Ascending aorta (tissue), 2 donors: ENCODE measurements at places on chromosomes 11 and 22.

- peaks cover 14% of the 10 kb centered on the region for H3K36me3 ChIP-seq
- H3K4me3 ChIP-seq, result no peak overlapping the region
- DNase-seq, result no peak
- H3K27ac ChIP-seq, result no peak overlapping the region
- no peaks in the 10 kb centered on the region for H3K27me3 ChIP-seq
- H3K4me1 ChIP-seq, result peaks cover 13% of the 10 kb centered on the region
Measured at GRCh38 chr11:76792505-76793264, 9.5 kb downstream of the TSKU start.

DNA sequence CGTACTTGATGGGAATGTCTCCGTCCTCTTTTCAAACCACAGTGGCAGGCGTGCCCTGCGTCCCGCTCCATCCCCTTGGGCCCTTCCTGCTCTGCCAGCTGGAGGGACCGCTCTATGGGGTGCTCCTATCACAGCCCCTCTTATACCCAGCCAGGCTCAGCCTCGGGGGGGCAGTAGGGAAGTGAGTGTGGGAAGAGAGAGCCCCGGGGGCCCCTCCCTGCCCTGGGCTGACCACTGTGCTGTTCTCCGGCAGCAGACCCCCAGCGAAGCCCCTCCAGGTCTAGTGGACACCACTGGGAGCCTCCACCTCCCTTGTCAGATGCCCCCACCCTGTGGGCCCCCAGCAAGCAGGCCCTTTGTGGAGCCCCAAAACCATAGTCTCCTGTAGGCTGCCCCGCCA, 572.5 kb downstream of the BRD1 start:
- H3K27me3 ChIP-seq, result no peaks in the 10 kb centered on the region
- no peaks in the 10 kb centered on the region for H3K4me1 ChIP-seq
- H3K36me3 ChIP-seq, result no peaks in the 10 kb centered on the region
- no peak overlapping the region for H3K4me3 ChIP-seq

- peaks cover 9% of the 10 kb centered on the region for H3K4me1 ChIP-seq
- no peak for DNase-seq
- peaks cover 51% of the 10 kb centered on the region for H3K36me3 ChIP-seq
- no peak overlapping the region for H3K27ac ChIP-seq
Measured at GRCh38 chr22:42808521-42808920, 48.6 kb downstream of the ARFGAP3 start.

GRCh38 chr11:74646215-74646614, 53.8 kb downstream of the POLD3 start:
- H3K36me3 ChIP-seq, result no peaks in the 10 kb centered on the region
- H3K27me3 ChIP-seq, result no peaks in the 10 kb centered on the region
- no peak for DNase-seq
- no peak overlapping the region for H3K27ac ChIP-seq

- no peak overlapping the region for H3K4me3 ChIP-seq
- no peak for DNase-seq
- H3K4me1 ChIP-seq, result no peaks in the 10 kb centered on the region
- no peak overlapping the region for H3K27ac ChIP-seq
- no peaks in the 10 kb centered on the region for H3K27me3 ChIP-seq
Measured at GRCh38 chr11:98616098-98616655, 404.6 kb upstream of the CNTN5 start.

DNA sequence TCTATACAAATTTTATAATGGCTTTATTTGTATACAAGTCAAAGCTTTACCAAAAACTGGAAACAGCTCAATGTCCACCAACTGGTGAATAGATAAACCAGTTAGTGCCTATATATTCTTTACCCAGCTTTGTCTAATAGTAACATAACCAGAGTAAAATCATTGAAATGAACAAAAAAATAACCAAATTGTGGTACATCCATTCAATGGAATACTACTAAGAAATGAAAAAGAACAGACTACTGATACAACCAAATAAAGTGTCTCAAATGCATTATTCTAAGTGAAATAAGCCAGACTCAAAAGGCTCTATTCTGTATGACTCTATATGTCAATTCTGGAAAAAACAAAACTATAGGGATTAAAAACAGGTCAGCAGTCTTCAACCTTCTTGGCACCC, 40.9 kb upstream of the LDLRAD3 start:
- H3K27me3 ChIP-seq, result no peaks in the 10 kb centered on the region
- no peak for DNase-seq
- H3K4me3 ChIP-seq, result no peak overlapping the region
- no peak overlapping the region for H3K27ac ChIP-seq

DNA sequence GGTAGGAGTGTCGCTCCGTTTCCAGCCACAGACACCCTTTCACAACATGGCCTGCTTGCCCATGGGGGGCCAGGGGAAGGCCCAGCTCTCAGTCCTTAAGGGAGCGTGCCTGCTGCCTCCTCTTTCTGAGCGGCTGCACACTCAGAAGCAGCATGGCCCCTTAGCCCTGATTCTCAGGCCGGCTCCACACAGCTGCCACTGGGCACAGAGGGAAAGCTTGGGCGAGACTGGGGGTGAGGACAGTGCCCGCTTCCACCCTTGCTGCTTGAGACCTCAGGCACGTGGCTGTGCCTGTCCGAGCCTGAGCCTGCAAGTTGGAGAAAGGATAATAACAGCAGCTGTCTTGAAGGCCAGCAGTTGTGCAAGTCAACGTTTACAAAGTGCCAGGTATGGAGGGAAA, 416.3 kb downstream of the SHANK2 start:
- no peak overlapping the region for H3K4me3 ChIP-seq
- no peaks in the 10 kb centered on the region for H3K4me1 ChIP-seq
- H3K27ac ChIP-seq, result no peak overlapping the region
- no peaks in the 10 kb centered on the region for H3K27me3 ChIP-seq
- no peak for DNase-seq

DNA sequence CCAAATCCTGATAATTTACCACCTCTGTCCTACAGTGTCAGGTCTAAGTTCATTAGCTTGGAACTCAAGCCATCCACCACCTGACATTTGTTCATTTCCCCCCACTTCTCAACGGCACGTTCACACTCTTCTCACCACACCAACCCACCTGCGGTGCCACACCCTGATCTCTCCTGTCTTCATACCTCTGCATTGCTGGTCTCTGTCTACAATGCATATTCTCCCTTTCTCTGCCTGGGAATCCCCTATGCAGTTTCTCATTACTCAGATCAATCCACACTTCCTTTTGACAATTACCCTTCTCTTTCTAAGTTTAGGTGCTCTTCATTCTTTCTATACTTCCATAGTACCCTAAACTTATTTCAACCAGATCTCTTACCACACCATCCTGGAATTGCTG, 20.4 kb upstream of the EMSY start:
- no peak overlapping the region for H3K4me3 ChIP-seq
- no peaks in the 10 kb centered on the region for H3K36me3 ChIP-seq
- no peaks in the 10 kb centered on the region for H3K4me1 ChIP-seq
- H3K27me3 ChIP-seq, result no peaks in the 10 kb centered on the region

DNA sequence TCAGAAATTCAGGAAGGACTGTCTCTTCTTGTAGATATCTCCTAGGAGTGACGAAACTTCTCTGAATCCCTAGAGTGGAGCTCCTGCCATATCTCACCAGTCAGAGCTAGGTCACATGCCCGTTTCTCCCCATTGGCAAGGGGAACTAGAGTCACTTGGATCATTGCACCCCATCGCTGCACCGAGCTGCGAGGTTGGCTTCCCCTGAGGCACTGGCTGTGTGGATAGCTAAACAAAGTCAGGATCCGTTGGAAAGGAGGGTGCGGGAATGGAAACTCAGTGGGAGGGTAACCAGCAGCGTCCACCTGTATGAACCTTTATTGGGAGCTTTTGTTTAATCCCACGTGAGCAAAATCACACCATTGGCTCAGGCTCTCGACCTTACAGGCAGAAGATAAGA, 283.8 kb downstream of the BRD1 start:
- DNase-seq, result peak; percentile 27
- H3K27ac ChIP-seq, result no peak overlapping the region
- H3K4me1 ChIP-seq, result no peaks in the 10 kb centered on the region
- no peak overlapping the region for H3K4me3 ChIP-seq
- H3K36me3 ChIP-seq, result no peaks in the 10 kb centered on the region

DNA sequence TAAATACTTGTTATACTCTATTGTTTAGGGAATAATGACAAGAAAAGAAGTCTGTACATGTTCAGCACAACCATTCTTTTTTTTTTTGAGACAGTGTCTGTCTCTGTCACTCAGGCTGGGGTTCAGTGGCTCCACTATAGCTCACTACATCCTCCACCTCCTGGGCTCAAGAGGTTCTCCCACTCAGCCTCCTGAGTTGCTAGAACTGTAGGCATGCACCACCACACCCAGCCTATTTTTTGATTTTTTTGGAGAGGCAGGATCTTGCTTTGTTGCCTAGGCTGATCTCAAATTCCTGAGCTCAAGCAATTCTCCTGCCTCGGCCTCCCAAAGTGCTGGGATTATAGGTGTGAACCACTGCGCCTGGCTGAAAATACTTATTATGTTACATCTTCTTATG, 250.0 kb downstream of the MIAT start:
- H3K27me3 ChIP-seq, result no peaks in the 10 kb centered on the region
- H3K4me3 ChIP-seq, result no peak overlapping the region
- no peaks in the 10 kb centered on the region for H3K36me3 ChIP-seq
- H3K27ac ChIP-seq, result no peak overlapping the region
- H3K4me1 ChIP-seq, result no peaks in the 10 kb centered on the region
